ENCODE measurements at places on chromosomes 4 and X.

GRCh38 chr4:149264093-149264733, 551.4 kb downstream of the IQCM start:
- DNase-seq: no peak

GRCh38 chr4:2931512-2932301, 31.5 kb downstream of the NOP14 start:
- no peak for DNase-seq

DNA sequence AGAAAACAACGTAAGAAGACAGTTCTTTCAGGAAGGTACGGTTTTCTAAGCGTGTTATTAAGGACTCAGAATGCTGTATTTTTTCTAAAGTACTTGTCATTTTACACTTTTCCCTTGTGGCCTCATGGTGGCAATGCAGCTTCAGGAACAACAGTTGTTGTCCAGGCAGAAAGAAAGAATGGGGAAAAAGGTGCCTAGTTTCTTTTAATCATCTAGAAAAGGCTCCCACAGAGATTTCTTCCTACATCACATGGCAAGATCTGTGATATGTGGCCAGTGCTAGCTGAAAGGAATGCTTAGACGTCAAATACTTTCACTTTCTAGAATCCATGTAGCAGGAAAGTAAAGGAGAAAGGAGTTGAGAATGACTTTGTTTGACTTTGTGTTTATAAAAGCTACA, 49.0 kb upstream of the TRAM1L1 start:
- DNase-seq: no peak

DNA sequence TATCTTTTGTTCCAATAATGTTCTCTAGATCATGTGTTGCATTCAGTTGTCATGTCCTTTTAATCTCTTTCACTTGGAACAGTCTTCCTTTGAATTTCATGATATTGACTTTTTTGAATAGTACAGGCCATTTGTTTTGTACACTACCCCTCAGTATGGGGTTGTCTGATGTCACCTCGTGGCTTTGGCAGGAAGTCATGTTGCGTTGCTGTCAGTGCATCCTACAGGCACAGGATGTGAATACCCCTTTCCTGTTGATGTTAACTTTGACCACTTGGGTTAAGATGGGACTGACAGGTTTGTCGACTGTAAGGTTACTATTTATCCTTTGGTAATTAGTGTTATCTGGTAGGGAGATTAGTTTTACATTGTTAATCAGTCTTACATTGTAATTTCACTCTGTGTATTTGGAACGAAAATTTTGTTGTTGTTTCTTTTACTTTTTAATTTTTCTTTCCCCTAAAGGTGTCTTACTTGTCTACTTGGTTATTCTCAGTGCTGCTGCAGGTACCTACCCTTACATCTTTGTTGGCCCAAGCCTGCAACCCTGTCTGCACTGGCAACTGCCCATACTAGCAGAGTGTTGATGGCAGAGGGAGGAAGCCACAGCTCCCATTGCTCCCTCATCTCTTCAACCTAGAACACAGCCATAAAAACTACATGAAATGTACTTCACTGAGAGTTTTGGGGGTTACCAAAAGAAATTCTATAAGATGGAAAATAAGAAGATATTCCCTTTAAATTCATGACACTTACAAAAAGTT, 14.7 kb upstream of the ATP8A1 start:
- no peak for DNase-seq

DNA sequence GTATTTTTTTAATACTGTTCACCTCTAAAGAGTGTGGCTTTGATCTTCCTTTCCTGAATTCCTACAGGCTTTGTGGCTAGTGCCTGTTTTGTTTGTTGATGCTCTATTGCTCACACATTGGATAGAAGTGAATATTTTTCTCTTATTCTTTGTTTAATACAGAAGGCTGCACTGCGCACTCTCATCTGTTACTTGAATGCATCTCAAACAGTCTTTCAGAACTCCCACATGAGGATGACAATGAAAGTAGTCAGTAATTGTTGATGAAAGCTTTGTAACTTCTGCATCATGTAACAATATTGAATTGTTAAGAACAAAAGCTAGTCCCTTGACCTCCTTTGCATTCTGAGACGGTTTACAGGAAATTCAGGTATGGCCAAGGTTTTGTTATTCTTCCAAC, 29.1 kb upstream of the GALNT7 start:
- no peak for DNase-seq

GRCh38 chr4:152459326-152459725, 76.6 kb downstream of the FBXW7 start:
- no peak for DNase-seq

- no peak for DNase-seq
Observed at GRCh38 chrX:117996918-117997480, 119.6 kb downstream of the KLHL13 start.

DNA sequence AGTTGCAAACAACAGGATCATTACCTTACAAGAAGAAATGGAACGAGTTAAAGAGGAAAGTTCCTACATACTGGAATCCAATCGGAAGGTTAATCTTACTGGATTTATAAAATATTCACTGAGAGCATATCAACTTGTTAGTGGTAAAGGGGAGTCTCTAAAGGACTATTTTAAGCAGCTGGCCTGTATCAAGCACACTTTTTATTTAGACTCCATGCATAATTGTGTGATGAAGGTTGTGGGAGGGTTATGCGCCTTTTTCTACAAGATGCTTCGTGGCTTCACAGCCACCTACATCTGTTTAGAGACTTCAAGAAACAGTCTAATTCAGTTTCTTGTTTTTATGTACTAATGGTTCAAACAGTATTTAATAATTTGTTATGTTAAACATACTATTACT, 56.6 kb downstream of the GRSF1 start:
- no peak for DNase-seq

DNA sequence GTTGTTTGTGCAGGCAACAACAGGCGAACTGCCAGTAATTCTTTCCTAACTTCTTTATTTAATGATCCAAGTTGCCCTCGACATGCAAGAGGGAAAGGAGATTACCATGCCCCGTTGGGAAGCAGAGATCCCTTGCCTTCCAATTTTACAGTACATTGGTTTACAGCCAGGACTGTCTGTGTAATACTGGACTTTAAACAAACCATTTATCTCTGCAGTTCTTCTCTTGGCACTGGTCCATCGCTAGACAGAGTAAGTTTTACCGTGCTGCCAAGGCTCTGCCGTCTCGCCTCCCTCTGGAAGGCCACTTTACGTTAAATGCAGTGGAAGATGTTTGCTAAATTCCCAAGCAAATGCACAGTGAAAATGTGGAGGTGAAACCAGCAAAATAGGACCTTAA, 660.3 kb upstream of the PRKX start:
- no peak for DNase-seq

GRCh38 chrX:110133735-110134370, 130.9 kb downstream of the TMEM164 start:
- DNase-seq: no peak

GRCh38 chr4:74032064-74032463, 6.4 kb downstream of the CXCL3 start:
- no peak for DNase-seq

DNA sequence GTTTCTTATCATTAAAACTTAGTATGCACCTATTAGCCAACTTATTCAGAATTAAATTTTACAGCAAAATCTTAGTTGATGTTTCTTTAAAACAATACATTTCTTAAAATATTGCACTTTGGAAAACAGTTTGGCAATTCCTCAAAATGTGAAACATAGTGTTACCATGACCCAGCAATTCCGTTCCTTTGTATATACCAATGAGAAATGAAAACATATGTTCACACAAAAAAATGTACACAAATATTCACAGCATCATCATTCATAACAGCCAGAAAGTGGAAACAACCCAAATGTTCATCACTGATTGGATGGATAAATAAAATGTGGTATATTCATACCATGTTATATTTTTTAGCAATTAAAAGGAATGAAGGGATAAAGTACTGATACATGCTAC, 50.2 kb downstream of the WDR44 start:
- no peak for DNase-seq

- DNase-seq: no peak
Observed at GRCh38 chr4:23921447-23921845, 31.6 kb upstream of the PPARGC1A start.

DNA sequence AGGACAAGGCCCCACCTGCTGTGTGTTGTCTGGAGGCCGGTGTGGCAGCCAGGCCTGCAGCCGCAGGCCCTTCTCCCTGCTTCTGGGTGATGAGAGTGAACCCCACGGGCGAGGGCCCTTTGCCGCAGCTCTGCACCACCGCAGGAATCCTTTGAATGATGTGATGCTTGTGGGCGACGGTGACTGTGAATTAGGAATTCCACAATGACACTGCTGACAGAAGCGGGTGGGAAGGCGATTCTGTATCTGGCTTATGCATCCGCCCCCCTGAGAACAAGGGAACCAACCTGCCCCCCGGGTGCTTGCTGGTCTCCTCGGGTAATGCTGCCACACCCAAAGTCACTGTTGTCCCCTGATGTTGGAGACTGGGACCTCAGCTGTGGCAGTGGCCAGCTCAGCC, 19.5 kb upstream of the MAN2B2 start:
- no peak for DNase-seq

DNA sequence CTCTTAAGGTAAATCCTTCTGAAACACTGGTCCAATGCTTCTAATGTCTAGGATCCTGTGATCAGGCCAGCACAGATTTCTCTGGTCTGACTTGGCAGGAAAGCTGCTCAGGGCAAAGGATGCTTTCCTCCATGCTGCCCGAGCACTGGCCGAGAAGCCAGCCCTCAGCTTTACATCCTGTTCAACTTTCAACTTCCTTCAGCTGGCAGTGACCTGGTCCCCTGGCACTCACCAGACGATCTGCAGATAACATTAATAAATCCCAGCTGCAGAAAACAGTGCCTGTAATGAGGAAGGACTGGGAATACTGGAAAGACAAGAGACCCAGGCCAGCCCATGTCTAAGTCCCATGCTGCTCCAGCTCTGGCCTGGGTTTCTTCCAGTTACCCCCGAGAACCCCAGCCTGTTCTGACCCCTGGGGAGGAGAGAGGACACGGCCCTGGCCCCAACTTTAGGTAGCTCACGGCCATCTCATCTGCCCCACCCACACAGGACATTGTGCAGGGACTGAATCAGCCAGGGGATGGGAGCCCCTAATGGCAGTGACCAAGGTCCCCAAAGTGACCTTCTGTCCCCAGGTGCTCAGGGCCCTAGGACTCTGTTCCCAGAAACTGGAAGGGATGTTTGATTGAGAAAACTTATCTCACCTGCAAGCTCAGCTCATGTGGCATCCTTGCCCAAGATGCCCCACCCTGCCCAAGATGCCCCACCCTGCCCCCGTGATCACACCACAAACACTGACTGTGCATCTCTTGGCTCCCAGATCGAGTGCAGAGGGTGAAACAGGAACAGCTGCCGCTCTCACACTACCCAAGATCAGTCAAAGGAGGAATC, 28.0 kb downstream of the JAKMIP1 start:
- DNase-seq: no peak

GRCh38 chr4:76752861-76753501, 145.0 kb downstream of the SOWAHB start:
- no peak for DNase-seq

GRCh38 chrX:39596437-39596836, 501.3 kb downstream of the BCOR start:
- DNase-seq: no peak

DNA sequence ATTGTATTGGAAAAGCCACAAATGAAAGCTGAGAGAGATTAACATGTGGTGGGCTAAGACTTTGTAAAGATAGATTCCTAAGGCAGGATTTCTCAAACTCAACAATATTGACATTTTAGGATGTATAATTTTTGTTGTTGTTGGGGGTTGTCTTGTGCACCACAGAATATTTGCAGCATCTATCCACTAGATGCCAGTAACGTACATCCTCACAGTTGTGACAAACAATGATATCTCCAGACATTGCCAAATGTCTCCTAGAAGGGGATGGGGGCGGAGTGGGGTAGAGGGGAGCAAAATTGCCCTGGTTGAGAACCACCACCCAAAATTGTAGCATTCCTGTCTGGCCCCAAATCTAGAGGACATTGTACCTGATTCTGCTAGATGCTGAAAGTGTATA, 14.7 kb upstream of the CBR4 start:
- no peak for DNase-seq

GRCh38 chrX:10195947-10196346, 39.2 kb downstream of the CLCN4 start:
- DNase-seq: no peak

DNA sequence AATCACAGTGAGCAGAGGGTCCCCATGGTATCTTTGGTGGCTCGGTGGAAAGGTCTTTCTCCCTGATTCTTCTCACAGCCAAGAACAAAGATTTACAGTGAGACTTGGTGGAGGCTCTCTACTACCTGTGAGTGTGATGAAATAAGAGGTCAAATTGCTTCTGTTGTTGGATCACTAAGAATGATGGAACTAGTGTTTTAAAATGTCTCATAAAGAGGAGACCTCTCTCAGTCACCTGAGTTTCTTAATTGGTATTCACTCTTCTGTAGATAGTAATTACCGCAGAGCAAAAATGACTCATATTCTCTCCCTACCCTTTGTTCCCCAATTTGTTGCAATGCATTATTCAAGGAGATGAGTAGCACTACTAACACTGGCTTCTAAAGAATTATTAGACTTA, 100.9 kb upstream of the TBC1D9 start:
- no peak for DNase-seq

- DNase-seq: no peak
Observed at GRCh38 chr4:84913176-84913575, 53.3 kb downstream of the WDFY3 start.

DNA sequence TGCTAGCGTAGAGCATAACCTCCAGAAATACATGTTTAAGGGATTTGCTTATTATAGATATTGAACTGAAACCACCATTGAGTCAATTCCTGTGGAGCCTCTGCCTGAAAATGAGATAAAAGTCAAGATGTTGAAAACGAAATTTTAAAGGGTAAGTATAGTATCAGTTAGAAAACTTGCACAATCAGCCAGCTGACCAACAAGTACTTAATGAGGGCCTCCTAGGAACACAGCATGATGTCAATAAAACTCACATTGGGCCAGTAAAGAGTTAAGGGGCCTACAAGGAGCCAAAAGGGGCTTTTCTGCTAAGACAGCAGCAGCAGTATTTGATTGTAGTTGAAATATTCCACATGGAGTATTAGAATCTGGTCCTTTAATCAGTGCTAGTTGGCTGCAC, 314.1 kb upstream of the PPARGC1A start:
- no peak for DNase-seq

GRCh38 chr4:185275501-185275900, 66.1 kb downstream of the SNX25 start:
- DNase-seq: no peak

DNA sequence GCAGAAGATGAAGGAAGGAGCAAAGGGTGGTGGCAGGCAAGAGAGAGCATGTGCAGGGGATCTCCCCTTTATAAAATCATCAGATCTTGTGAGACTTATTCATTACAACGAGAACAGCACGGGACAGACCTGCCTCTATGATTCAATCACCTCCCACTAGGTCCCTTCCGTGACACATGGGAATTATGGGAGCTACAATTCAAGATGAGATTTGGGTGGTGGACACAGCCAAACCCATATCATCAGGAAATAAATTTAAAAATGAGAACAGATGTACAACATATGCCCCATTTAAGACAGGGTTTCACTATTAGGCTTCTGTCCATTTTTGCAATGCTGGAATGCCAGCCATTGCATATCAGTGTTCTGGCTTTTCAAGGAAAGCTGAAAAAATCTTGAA, 346.7 kb upstream of the SLIT2 start:
- no peak for DNase-seq

GRCh38 chr4:155615081-155615887, 51.4 kb upstream of the GUCY1A1 start:
- no peak for DNase-seq

All from stimulated activated CD8-positive, alpha-beta memory T cell treated with anti-CD3 and anti-CD28 coated beads, Interleukin-4, amount 100 ng/mL, for 1 hour (primary cell).